ENCODE measurements at places on chromosomes 4 and X.

- no peak for DNase-seq
Observed at GRCh38 chr4:26964994-26965393, 104.4 kb downstream of the STIM2 start.

GRCh38 chrX:55118574-55118973 lies 29.8 kb downstream of the PAGE2 start:
- DNase-seq, result no peak

DNA sequence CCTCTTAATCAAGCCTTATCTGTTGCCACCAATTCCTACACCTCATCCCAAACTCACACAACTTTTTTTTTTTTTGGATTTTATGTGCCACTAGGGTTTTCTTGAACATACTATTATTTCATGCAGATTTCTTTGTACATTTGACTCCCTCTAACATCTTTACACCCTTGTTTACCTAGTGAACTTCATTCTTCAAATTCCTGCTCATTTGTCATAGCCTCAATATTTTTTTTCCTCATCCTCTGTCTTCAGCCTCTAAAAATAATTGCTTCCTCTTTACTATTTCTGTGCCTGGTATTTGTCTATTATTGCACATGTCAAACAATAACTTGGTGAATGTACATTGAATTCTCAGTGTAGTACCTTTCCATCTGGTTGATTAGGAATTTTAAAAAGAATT lies 22.0 kb downstream of the NBDY start:
- no peak for DNase-seq

DNA sequence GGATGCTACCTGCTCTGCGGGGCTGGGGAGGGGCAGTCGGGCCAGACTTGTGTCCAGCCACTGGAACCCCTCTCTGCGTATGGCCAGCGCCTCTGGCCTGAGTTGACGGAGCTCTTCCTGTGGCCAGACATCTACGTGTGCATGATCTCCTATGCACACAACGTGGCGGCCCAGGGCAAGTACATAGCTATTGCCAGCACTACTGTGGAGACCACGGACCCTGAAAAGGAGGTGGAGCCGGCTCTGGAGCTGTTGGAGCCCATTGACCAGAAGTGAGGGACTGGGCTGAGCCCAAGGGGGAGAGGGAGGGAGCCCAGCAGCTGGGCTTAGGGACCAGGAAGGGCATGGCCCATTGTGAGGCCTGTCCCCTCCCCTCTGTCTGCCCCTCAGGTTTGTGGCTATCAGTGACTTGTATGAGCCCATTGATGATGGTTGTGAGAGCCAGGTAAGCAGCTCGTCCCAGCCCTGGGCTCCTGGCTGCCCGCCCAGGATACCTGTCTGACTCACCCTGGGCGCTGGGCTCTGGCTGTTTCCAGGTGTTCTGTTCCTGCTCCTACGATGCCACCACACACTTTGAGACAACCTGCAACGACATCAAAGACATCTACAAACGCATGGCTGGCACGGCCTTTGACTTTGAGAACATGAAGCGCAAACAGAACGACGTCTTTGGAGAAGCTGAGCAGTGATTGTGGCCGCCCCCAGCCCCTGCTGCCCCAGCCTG lies 1.8 kb upstream of the FAM50A start:
- no peak for DNase-seq

DNA sequence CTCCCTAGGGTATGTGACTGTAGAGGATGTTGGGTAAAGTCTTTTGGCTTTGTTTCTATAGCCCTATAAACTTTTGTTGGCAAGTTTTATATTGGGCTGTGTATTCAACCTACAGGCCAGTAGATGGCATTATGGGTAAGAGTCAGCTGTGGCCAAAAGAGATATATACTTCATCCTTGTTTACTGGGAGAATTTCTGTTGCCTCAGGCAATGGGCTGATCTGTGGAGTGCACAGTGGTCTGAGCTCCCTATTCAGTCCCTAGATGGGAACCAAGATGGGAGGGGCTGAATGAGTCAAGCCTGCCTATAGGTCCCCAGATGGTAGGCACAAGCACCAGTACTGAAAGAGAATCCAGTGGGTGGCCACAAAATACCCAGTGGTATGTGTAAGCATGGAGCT lies 580.6 kb downstream of the EPHA5 start:
- no peak for DNase-seq

DNA sequence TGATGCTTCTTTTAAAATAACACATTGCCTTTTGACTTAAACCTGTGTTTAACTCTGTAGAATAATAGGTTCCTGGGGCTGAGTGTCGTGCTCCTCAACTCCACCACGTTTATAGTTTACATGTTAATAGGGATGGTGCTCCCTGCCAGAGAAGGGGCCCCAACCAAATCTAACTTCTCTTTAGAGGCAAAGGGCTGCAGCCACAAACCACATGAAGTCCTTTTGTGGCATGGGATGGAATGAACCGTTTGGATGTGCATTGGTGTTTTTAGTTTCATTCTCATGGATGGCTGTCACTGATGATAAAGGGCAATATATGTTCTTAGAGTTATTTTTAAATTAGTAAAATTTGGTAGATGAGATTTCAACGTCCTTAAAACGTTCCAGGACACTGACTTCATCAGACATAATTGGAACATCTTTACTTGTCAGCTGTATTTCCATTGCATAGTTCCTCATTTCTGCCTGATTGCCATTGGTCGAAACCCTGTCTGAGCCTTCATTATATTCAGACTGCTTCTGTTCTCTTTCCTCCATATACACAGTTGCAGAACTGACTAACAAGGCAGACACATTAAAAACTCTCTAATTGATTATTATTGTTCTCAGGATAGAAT lies 60.4 kb upstream of the HPF1 start:
- no peak for DNase-seq

GRCh38 chrX:16640823-16641222 lies 9.1 kb upstream of the S100G start:
- no peak for DNase-seq

GRCh38 chr4:88908003-88908402 lies 149.0 kb downstream of the FAM13A start:
- no peak for DNase-seq

DNA sequence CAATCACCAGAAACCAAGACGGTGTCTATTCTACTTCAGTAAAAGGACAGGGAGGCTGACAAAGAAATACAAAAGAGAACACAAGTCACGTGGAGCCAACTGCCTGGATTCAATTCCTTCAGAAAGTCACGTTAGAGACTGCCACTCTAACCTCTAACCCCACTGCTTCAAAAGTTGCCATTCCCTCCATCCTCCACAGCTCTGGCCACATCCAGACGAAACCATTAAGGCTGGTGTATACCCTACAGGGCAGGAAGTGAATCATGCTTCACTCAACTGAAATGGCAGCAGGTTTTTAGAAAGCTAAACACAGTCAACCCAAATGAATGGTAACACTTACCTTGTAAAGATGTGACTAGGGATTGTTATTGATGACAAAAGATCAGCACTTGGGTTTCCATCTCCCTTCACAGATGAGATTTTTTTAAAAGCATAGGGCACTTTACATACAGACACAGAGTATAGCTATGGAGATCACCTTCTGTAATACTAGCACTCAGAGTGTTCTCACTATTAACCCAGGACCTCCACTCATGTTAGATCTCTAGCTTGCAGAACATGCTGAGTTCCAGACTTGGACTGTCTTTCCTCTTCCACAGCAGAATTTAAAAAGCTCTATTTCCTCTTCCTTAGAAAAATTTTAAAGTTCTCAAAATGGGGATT lies 37.4 kb downstream of the MAML3 start:
- no peak for DNase-seq

DNA sequence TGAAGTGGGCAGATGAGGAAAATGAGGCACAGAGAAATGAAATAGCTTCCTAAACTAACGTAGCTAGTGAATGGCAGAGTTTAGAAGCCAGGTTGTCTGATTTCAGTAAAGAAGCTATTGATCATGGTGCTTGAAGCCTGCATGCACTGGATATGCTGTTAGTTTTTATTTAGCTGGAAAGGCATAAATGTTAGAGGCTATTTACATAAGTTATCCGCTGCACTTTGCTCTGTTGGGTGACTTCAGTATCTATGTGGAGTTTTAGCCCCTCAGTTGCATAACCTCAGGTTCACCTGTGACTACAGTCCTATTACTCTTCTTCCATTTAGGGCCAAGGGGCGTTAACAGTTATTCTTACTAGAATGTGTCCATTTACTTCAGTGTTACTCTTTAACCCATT lies 522.4 kb upstream of the RPS6KA3 start:
- DNase-seq, result no peak

GRCh38 chr4:126630230-126630629 lies 1002.5 kb upstream of the INTU start:
- DNase-seq, result no peak

DNA sequence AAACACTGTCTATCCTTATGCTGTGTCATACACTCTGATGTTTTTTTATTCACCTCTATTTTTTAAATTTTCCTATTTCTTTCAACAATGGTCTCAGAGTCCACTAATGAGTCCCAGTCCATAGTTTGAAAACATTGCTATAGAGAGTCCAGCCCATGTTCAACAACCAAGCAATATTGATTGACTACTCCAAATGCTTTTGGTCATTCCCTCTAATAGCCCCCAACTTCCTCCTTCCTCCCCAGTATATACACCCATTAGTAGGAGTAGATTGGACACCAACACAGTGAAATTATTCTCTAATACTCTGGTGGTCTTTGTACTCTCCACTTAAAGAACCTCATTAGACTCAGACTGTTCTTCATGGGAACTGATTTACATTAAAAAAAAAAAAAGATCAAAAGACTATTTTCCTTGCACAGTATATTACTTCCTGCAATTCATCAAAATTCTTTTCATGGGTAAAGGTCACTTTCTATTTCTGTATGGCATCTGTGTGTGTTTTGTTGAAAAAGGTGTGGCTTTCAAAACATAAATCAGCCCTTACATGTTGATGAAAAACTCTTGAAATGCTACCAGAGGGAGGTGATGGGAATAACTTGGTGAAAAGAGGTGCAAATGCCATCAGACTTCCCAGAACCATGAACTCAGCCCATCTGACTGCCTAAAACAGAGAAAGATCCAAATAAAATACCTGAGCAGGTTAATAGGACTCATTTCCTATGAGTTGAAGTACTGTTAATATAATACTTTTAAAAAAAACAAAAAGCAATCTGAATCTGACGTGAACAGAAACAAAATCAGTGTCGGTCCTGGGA lies 250.3 kb upstream of the KLF3 start:
- DNase-seq, result no peak

DNA sequence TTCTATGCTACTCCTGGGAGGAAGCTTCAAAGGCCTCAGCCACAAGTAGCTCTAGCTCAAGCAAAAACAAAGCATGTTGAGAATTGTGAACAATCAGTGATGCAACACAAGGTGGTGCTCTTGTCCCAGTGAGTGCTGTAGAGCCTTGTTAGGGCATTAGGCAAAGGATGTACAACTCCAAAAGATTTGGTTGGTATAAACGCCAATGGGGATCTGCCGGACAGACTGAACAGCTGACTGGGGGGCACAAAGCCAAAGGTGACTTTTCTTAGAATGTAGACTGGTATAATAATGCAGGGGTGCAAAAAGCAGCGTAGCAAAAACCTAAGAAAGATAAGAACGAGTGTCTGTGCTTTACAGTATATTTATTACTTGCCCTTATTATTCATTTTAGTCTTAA lies 62.6 kb upstream of the ALB start:
- DNase-seq, result no peak

GRCh38 chrX:924017-924416 lies 288.4 kb downstream of the CRLF2 start:
- no peak for DNase-seq

DNA sequence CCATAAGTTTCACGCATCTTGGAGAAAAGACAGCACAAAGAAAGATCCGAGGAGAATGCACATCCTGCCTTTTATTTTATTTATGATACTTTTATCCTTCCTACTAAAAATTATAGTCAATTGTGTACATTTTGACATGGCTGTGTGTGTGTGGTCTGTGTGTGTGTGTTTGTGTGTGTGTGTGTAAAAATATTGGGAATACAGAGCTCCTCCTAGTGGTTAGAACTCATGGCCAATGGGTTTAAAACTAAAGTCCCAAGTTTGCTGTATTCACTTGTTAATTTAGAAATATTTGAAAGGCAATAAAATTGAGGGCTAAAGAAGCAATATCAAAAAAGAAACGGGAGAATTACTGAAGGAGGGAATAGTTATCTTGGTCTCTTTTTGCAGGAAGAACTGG lies 47.5 kb downstream of the NKX6-1 start:
- no peak for DNase-seq

- DNase-seq, result no peak
Observed at GRCh38 chr4:187883049-187883448, 112.5 kb upstream of the ZFP42 start.

GRCh38 chrX:97266406-97267121 lies 382.9 kb downstream of the RPA4 start:
- no peak for DNase-seq

GRCh38 chr4:98181809-98182208 lies 38.5 kb upstream of the STPG2 start:
- DNase-seq, result no peak

GRCh38 chrX:19748896-19749680 lies 138.3 kb downstream of the SH3KBP1 start:
- no peak for DNase-seq

- no peak for DNase-seq
Observed at GRCh38 chrX:15567886-15568616, 32.7 kb downstream of the ACE2 start.

DNA sequence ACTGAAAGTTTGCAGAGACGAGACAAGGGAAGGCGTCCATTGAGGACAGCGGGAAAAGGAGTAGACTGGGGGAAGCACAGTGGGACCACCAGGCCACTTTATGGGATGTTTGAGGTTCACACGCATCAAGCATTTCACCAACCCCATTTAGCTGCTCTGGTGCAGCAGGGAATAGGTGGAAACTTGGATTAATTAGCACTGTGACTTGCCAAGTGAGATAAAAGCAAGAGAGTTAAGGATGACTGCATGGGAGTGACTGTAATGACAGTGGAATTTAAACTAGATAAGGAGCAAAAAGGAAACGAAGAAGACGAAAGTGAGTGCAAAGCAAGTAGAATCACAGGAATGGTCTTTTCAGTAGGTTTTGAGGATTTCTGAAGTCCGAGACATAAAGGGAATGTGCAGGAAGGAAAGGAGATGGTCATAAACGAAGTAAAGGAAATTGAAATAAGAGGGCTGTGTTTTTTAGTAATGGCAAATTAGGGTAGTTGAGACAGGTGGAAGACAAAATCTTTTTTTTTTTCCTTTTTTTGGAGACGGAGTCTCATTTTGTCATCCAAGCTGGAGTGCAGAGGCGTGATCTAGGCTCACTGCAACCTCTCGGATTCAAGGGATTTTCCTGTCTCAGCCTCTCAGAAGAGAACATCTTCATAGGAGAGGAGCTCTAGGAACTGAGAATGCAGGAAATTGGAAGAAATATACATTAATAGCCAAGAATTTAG lies 119.0 kb upstream of the MAP9 start:
- no peak for DNase-seq

GRCh38 chrX:101210630-101211029 lies 9.0 kb upstream of the DRP2 start:
- DNase-seq, result no peak

GRCh38 chr4:149512501-149512900 lies 303.1 kb downstream of the IQCM start:
- no peak for DNase-seq

GRCh38 chr4:75892508-75892907 lies 9.7 kb downstream of the PPEF2 start:
- no peak for DNase-seq

- DNase-seq, result no peak
Observed at GRCh38 chr4:13493793-13494192, 9.7 kb upstream of the RAB28 start.

Measured in cerebellar nuclear complex (tissue), 1 donor.